Ammon's horn (tissue), 1 donor: ENCODE measurements at places on chromosomes 4 and X.

DNA sequence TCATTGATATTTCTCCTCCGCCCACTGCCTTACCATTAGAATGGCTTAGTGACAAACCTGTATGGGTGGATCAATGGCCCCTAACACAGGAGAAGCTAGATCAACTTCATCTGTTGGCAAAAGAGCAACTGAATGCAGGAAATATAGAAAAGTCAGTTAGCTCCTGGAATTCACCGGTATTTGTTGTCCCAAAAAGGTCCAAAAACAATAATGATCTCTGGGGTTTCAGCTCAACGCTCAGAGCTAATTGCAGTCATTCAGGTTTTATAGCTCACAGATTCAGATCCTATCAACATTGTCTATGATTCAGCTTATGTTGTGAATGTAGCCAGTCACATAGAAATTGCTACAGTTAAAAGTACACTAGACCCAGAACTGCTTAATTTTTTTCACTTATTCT lies 124.0 kb upstream of the ZCCHC13 start:
- DNase-seq = no peak

- no peak for DNase-seq
Observed at GRCh38 chrX:127190381-127190780, 370.9 kb downstream of the PRR32 start.

DNA sequence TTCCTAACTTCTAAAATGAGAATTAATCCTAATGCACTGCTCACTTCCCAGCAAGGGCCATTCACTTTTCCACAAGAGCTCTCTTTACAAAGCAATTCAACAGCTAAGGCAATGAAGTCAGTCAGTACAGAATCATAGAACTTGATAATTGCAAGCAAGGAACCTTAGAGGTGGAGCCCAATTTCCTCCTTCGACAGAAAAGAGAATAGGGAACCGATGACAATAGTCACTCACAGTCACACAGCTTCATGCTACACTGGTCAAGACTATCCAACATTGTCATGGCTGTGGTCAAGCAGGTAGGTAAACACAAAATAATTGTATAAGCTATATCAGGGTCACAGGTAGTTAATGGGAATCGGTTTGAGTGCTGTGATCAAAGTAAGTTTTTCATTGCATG lies 90.0 kb downstream of the ELOVL6 start:
- DNase-seq = no peak

DNA sequence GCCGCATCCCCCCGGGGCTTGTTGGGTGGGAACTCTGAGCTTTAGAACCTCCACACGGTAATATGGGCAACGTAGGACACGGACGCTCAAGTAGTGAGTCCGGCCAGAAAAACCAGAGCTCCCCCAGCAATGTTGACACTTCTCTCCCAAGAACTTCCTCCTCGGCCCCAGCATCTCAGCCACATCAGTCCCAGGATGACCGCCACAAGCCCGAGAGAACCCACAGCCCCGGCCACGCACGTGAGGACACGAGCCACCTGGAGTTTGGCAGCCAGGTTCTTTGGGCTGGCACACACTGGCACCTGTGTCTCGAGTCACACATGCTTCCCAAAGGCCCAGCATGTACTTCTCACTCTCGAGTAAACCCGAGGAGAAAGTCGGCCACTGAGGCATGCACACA lies 16.3 kb downstream of the CLDN34 start:
- DNase-seq = no peak

- no peak for DNase-seq
Observed at GRCh38 chr4:39390603-39391002, 16.1 kb upstream of the KLB start.

DNA sequence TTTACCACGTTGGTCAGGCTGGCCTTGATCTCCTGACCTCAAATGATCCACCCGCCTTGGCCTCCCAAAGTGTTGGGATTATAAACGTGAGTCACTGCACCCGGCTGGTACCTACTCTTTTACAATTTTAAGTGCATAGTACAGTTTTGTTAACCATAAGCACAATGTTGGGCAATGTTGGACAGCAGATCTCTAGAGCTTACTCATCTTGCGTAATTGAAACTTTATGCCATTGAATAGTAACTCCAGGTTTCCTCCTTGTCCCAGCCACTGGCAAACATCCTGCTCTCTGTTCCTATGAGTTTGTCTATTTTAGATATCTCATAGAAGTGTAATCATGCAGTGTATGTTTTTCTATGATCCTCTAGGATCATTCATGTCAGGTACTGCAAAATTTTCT lies 9.3 kb upstream of the CPE start:
- no peak for DNase-seq

DNA sequence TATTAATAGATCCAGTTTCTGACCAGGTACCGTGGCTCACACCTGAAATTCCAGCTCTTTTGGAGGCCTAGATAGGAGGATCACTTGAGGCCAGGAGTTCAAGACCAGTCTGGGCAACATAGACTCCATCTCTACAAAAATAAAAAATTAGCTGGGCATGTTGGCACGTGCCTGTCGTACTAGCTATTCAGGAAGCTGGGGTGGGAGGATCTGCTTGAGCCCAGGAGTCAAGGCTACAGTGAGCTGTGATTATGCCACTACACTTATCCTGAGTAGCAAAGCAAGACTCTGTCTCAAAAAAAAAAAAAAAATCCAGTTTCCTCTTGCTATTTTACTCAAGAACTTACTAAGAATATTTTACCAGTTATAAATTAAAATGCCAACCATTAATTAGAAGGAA lies 91.7 kb downstream of the SLC10A6 start:
- DNase-seq = no peak

DNA sequence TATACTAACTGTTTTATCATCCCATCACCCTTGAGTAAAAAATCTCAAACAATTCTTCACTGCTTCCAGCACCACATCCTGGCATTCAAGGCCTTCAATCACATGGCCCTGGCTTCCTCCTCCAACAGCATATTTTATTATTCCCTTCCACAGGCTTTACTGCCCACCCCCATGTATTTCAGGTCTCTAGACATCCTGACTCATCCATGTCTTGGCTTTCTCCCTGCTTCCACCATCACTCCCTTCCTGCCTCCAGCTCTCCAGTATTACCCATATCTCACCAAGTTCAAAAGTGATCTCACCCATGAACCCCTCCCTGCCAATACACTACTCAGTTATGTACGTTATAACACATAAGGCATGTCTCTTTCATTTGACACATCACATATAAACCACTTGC lies 34.7 kb upstream of the PLAC1 start:
- DNase-seq = no peak

- no peak for DNase-seq
Observed at GRCh38 chrX:23656684-23657083, 10.6 kb upstream of the PRDX4 start.
